ENCODE measurements at places on chromosomes 1 and 21.

GRCh38 chr1:164780863-164781262 lies 221.9 kb downstream of the PBX1 start:
- no peak for DNase-seq

DNA sequence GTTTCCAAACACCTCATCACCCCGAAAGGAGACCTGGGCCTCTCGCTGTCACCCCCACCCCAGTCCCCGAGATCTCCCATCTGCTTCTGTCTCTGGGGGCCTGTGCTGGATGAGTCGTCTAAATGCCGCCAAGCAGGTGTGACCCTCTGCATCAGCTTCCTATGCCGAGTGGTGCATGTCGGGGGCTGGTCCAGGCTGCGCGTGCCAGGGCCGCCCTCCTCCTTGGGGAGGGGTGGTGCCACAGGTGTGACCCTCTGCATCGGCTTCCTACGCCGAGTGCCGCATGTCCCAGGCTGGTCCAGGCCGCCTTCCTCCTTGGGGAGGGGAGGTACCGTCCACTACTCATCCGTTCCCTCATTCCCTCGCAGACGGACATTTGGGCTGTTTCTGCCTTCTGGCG lies 115.7 kb downstream of the PRDM16 start:
- DNase-seq: no peak

GRCh38 chr21:35681946-35682345 lies 378.4 kb downstream of the SETD4 start:
- no peak for DNase-seq

DNA sequence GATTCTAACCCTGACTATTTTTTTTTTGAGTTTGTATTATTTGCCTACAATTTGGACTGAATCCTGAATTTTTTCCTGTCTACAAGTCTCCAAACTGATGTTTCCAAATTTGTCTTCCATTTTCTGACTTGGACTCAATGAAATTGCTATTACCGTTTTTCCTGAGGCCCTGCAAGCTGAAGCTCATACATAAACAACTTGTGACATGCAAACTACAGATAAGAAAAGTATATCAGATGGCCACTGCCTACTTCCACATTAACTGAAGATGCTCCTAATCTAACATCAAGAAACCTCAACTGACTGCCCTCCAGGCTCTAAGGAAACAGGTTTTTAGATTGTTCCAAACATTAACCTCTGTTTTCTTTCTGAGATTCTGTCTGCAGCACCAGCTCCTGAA lies 51.1 kb upstream of the KLHDC7A start:
- DNase-seq: no peak

GRCh38 chr1:230713547-230713914 lies 391 bp downstream of the AGT start:
- no peak for DNase-seq

GRCh38 chr1:162397943-162398560 lies 13.9 kb downstream of the SH2D1B start:
- DNase-seq: no peak

GRCh38 chr1:53469373-53469772 lies 10.2 kb downstream of the DMRTB1 start:
- no peak for DNase-seq

DNA sequence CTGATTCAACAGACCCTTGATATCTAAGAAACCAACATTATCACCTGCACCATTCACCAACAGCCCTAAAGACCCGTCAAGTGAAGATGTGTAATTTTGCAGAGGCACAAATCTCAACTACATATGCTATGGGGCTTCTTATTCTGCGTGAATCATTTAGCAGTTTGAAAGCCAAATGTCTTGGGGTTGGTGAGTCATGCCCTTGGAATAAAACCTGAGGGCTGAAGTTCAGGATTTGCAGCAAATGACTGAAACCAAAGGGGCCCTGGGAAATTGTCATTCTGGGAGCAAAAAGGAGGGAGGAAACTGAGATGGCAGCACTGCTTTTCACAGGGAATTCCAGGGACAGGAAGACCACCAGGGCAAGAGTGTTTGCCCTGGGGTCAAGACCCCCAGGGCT lies 79.2 kb upstream of the TNR start:
- DNase-seq: no peak

- DNase-seq: no peak
These were observed 60.6 kb downstream of the SDCCAG8 start for GRCh38 chr1:243316366-243316989.

DNA sequence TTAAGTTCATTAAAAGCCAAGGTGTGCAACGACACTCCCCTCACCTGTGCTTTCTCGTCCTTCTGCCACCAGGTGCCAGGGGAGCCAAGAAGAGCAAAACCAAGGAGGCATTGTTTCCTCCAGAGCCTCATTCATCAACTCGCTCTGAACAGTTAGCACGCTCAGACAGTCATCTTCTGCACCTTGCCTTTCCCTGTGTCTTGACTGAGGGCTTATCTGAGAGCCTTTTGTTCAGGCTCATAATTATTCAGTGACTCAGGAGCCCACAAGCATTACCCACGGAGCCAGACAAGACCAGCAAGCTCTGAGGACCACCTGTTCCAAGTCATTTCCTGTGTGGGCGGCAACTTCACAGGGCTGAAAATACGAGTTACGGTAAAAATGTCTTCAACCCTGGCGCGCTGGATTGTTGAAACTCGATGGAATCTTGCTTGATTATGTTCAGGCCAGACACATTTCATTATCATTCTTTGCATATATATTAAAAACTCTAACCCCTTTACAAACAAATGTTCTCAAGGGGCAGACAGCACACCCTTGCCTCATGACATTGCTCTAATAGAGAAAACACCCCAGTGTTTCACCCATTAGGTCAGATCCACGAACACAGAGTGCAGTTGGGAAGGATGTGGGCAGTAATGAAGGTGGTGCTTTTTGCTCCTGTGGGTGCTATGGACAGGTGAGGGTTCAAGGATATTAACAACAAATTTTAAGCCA lies 89.7 kb upstream of the RUNX1 start:
- DNase-seq: peak; percentile 93

GRCh38 chr1:212951126-212951946 lies 995 bp downstream of the VASH2 start:
- no peak for DNase-seq

DNA sequence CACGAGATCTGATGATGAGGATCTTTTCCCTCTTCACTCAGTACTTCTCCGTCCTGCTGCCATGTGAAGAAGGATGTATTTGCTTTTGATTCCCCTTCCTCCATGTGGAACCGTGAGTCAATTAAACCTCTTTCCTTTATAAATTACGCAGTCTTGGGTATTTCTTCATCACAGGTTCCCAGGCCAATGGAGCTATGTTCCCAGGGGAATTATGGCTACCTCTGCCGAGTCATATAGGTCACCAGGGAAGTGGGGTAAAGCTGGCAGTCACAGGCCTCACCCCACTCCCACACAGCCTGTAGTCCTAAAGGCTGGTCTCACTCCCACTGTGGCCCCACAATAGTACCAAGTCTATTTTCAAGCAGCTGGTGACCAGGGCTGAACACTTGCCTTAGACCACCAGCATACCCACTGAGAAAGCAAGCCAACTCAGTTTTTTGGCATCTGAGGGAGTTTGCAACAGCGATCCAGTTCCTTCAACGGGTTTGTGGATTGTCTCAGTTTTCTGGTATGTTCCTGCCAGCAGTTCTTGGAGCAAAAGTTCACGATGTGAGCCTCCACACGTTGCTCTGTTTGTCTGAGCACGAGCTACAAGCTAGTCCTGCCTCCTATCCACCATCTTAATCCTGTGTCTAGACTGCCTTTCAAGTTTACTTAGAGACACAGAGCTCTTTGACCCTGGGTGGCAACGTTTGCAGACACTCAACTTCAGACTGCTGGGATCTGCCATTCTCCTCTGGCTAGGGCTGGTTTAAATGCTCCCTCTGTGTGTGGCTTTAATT lies 104.5 kb downstream of the CENPF start:
- no peak for DNase-seq

DNA sequence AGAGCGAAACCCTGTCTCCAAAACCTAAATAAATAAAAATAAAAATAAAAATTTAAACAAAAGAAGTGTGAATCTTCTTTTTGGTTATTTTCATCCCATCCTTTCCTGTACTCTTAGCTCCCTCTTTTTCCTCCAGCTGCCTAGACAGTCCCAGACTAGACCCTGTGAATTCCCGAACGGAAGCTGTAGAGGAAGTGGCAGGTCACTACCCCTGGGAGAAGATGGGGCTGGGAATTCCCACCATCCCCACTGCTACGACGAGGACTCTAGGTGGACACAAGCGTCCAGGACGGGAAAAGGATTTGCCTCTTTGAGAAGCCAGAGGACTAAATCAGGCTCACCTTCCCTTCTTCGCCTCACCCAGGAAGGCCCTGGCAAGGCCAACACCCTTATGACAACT lies 12.6 kb downstream of the RHBDL2 start:
- no peak for DNase-seq

DNA sequence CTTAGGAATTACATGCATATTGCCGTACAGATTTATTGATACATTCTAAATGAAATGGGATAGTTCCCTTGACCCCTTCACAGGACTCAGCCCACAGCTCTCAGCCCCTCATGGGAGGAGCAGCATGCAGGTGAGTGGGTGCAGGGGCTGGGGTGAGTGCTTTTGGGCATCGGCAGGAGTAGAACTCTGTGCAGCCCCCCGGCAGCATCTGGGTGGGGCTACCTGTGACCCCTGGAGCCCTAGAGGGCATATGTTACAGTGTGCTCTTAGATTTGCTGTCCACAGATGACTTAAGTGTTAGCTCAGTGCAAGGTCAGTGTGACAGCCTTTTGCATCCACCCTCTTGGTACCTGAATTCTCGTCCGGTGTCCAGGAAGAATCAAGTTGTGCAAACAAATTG lies 120.3 kb downstream of the GALNT2 start:
- DNase-seq: no peak

DNA sequence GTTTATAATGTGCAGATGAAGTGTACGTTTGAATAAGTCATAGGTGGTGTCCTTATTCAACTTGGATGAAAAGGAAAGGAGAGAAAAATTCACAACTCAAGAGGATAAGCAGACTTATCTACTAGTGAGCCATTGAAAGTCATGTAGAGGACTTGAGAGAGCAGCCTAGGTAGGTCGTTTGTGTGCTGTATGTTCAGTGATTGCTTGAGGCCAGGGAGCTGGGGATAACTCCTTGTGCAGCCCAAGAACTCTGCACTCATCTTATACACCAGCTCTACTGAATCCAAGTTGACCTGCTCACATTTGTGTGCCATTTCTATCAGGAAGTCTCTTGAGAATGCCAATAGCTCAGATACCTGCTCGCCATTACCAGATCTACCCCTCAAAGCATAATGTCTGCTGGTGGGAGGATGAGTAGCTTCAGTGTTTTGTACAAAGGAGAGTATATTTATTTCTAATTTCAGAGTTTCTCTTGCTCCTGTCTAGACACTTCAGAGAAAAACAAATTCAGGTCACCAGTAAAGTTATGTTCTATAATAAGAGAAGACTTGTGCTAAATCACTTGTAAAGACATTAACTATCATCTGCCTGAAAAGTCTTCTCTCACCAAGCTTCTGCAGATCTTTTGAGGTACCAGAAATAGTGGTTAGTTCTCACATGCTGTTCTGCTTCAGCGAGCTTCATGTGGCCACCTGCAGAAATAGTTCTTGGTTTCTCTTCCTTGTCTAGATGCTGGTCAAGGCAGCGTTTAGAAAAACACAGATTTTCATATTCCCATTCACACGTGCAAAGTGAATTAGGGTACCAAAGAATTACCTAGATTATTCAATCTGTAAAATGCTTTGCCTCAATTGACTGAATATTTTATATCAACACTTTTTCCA lies 10.8 kb downstream of the S1PR1 start:
- no peak for DNase-seq

GRCh38 chr1:17661546-17662157 lies 93.5 kb upstream of the ACTL8 start:
- DNase-seq: peak; percentile 12

GRCh38 chr1:66175098-66175497 lies 358.9 kb upstream of the SGIP1 start:
- DNase-seq: no peak

GRCh38 chr1:116246174-116246573 lies 126.9 kb upstream of the ATP1A1 start:
- no peak for DNase-seq

DNA sequence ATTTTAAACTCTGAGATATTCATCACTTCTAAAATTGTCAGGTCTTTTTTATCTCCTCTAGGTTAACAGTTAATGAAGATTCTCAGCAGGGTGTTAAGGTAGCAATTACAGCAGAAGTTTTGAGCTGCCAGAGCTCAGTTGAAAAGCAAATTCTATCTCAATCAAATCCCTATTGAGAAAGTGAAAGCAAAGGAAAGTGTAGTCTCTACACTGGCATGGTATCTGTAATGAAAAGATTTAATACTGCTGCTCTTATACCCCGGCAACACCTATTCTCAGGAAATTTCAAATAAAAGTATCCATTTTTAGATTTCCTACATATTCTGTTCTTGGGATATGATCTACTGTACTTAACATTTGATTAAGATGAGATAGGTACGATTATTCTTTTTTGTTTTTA lies 913.5 kb downstream of the MRPL39 start:
- no peak for DNase-seq

DNA sequence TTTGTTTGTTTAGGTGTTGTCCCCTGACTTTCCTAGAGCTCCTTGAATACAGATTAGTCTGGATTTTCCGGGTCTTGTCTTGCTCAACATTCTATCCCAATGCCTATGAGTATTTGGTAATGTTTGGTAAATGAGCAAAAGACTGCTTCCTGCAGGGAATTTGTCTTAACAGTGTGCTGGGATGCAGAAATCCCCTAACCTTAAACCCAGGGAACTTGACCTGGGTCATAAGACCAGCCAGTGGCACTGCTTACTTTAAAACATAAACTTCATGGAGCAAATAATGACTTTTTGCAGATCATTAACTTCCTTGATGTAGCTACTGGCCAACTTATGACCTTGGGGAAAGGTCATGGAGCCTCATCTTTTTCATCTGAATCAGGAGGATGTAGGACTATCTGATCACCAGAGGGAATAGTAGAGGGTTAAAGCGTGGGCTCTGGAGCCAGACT lies 27.2 kb downstream of the TCEANC2 start:
- DNase-seq: no peak

DNA sequence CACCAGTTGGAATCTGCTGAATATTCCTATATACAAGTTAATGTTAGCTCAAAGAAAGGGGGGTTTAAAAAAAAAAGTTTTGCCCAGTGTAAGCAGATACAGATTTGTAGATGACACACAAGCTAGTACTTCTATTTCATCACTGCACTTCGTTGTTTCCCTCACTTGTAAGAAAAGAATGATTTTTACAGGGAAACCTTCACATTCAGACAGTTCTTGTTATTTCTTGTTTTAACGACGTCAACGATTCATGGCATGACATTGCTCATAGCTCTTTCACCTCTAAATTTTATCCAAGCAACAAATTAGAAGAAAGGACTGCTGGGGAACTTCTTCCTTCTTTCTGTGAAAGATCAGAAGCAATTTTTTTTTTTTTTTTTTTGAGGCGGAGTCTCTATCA lies 25.7 kb upstream of the C1orf105 start:
- no peak for DNase-seq

All from HCT116 (cell line).